ENCODE measurements at places on chromosomes 13 and 19.

DNA sequence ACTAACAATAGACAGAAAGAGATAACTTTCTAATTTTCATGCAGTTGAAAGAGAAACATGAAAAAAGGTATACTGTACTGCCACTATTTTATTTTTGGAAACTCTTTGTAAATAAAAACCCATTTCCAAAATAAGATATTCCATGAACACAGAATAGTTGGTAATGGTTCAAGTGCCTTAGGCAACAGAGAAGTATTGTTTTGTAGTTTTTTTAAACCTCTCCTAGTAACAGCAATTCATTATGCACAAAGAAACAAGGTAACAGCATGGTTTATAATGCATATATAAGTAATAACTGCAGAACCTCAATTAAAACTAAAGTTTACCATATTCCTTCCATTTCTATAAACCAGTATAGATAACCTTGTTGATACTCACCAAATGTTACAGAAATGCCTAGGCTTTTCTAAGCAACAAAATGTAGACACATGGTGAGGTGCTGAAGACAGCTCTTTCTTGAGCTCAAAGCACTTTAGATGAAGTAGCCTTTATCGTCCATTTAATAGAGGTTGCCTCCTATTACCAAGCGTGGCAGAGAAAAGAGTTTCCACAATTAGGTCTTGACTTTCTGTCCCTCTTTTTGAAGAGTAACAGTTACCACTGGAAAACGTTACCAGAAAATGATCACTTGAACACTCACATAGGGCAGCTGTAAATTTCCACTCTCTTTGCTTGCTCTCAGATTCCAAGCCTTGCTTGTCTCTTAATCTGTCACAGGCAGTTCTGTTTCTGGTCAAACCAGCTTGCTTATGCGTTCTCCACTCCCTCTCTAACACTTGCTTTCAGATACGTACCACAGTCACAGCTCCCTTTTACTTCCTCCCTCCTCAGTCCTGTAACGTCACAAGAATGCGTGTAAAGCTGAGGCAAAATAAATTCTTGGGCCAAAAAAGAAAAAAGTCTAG is 42.9 kb downstream of the CAB39L start:
- no peak for DNase-seq

DNA sequence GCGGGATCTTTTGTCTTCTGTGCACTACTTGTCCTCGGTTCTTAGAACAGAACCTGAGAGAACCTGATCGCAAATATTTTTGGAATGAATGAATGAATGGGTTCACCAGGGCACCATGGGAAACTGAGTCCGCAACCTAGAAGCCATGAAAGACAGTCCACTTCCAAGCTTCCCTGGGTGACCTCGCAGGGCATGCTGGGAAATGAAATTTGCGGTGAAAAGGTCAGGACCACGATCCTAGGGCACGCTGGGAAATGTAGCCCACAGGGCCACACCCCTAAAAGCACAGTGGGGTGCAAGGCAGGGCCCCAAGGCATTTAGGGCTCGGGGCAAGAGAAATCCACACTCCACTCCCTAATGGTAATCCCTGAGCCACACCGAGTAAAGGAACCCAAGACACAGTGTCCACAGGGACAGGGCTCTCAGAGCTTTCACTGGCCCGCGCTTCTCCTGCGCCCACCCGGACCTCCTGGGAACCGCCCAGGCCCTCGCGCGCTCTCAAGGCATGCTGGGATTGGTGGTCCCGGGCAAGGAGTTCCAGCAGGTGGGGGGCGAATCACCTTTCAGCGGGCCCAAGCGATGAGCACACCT is 1.1 kb upstream of the PPP1R12C start:
- DNase-seq = peak; percentile 70

DNA sequence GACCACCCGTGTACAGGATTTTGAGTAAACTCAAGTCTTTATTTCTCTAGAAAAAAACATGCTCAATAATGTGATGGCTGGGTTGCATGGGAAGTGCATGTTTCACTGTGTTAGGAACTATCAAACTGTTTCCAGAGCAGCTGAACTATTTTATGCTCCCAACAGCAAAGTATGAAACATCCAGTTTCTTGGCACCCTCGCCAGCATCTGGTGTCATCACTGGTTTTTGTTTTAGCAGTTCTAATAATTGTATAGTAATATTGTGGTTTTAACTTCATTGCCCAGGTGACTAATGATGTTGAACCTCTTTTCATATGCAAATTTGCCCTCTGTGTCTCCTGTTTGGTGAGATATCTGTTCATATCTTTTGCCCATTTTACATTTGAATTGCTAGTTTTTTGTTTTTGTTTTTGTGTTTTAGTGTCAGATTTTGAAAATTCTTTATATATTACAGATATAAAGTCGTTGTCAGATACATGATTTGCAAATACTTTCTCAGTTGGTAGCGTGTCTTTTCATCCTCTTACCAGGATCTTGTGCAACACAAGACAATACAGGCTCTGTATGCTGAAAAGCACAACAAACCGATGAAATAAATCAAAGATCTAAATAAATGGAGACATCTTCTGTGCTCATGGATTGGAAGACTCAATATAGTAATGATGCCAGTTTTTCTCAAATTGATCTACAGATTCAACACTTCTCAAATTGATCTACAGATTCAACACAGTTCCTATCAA is 87.8 kb downstream of the IPO5 start:
- no peak for DNase-seq

DNA sequence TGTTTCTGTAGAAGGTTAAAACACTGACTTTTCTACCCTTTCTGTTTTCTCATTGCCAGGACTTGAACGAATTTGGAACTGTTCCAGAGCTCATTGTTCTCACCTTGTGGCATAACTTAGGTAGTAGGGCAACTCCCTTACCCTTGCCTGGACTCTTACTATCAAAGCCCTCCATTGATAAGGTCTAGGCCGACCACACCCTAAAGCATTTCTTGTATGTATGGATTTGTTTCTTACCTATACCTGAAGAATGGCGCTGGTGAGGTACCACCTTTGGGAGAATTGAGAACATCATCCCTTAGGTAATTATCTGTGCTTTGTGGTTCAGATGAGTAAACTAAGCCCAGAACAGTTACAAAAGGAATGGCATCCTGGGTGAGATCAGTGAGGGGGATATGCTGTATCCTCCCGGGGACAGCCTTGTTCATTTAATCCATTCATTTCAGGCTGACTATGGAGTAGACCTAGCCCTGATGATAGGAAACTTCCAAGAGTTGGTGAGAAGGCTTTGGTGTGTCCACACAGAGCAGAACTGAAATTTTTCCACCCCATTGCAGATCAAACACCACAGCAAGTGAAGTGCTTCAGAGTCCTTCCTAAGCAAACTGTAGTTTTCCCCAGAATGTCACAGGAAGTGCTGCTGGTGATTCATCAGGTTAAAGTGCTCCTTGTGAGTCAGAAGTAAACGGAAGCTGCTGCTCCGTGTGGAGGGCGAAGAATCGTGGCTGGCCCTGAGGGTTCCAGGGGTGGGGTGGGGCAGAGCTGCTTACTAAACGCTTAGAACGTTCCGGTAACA is 113.0 kb downstream of the TEX26 start:
- DNase-seq = peak; percentile 90

- DNase-seq = no peak
These were observed 31.6 kb downstream of the LACC1 start for GRCh38 chr13:43911278-43911677.

GRCh38 chr19:35939307-35940077 is 3.3 kb downstream of the LRFN3 start:
- no peak for DNase-seq

DNA sequence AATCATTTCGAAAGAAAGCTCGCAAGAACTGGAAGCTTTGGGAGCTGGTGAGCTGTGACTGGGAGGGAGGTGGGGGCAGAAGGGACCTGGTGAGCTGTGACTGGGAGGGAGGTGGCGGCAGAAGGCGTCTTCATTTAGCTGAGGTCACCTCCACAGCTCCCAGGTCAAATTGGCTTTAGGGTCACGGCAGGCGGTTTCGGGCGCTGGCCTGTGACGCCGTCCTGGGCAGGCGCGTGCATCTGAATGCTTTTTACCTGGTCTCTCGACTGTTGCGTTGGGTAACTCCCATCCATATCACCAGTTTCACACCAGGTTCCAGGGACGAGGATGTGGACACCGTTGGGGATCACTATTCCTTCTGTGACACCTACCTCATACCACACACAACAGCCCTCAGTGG is 29.2 kb downstream of the C2CD4C start:
- DNase-seq = peak; percentile 30

DNA sequence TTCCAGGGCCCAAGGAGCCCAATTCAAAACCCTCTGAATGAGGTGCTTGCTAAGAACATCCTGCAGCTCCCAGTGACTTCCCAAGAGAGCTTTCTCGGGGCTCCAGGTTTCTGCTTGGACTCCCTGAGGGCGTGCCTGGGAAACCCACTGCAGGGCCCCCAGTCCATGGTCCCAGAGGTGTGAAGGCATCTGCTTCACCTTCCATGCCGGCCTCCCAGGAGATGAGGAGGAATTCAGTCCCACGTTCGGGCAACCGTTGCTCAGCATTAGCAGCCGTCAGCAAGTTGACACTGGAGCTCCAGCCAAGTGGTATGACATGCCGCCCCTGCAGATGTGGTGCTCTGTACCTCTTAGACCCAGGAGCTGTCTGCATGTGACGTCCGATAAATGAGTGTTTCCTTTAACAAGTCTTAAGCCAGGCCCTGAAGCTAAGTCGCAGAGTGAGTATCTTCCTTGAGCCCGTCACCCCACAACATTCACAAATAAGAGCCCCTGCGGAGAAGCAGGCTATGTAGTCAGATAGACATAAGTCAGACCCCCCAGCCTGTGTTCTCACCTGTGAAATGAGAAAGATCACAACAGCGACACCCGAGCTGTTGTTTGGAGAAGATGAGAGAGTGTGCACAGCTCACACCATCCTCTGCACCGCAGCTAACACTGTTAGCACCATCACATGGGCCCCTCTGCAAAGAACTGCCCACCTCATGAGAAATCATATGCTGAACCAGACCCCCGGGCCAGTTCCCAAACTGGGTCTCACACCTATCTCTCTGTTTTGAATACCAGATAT is 150.3 kb downstream of the KATNAL1 start:
- peak; percentile 37 for DNase-seq

- no peak for DNase-seq
These were observed 63.1 kb downstream of the GSX1 start for GRCh38 chr13:27855381-27855780.

DNA sequence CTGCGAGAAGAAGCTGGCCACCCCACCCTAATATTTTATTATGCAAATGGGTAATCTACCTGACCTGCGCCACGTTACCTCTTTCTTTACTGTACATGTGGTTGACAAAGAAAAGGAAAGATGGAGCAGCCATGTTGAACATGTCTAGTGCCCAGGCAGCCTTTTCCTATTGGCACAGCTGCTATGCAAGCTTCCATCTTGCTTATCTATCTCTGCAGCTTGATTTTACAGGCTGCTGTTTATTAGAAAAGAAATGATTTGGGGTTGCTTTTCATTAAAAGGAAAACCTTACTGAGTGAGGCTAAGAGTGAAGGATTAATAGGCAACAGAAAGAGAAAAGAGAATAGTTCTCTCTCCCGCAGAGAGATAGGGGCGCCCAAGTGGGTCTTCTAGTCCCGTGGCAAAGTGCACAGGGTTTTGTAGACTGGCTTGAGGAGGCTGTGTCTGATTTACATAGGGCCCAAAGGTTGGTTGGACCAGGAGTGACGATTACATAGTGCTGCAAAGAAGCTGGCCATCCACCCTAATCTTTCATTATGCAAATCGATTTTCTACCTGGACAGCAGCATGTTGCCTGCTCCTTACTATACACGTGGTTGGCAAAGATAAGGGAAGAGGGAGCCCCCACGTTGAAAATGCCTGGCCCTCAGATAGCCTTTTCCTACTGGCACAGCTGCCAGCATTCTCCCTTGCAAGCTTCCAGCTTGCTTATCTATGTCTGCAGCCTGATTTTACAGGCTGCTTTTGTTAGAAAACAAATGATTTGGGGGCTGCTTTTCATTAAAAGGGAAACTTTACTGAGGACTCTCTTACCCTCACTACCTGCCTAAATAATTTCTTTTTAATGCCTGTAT is 28.3 kb downstream of the OR10H4 start:
- DNase-seq = no peak

- peak; percentile 16 for DNase-seq
These were observed 51.5 kb downstream of the RASA3 start for GRCh38 chr13:114080739-114081561.

- DNase-seq = no peak
These were observed 96.8 kb downstream of the SUCLA2 start for GRCh38 chr13:47904241-47904640.

DNA sequence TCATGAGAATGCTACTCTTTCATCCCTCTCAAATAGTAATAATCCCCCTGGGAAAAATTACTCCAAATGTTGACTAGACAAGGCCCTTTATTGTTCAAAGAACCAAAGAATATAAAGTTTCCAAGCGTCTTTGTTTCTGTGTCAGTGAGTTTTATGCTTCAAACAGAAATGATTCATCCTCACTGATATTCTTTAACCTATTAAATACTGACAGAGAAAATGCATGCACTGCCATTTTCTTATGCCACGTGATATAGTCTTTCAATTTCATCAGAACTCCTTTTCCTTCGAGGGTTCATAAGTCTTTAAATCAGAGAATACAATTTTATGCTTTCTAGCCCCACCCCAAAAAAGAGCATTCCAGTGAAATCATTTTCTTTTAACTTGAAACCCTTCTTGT is 211.6 kb downstream of the SHISA2 start:
- DNase-seq = no peak

GRCh38 chr19:55297267-55297666 is 13.5 kb downstream of the BRSK1 start:
- no peak for DNase-seq

DNA sequence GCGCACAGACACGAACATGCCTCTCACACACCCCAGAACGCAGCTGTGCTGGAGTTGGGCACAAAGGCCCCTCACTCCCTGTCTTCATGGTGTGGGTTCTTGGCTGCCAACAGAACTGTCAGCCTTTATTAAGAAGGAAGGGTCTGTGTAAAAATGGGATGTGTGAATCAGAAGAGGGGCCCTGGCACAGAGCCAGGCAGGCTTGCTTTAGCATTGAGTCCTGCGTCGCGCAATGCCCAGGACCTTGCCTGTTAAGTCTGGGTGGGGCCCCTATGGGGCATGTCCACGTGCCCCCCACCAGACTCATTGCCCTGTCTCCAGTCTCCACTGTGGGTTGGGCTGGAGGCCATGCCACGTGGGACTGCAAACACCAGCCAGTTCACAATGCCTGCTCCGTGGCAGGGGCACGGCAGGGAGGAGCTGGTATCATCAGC is 84.8 kb downstream of the SLC7A1 start:
- no peak for DNase-seq

DNA sequence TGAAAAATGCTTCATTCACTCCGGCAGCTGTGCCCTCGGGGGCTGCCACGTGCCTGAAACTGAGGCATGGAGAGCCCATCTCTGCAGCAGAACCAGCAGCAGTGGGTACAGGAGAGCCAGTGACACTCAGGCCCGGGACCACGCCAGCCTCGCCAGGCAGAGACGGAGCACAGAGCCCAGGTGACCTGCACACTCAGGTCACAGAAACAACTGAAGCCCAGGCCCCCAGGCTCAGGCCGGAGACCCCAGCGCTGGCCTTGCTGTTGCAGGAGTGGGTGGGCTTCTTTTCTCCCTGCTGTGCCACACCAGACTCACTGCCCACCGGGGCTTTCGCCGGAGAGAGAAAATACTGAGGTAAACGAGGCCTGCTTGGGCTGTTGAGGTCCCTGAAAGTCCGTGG is 117.3 kb downstream of the SOX1 start:
- DNase-seq = peak; percentile 33

- no peak for DNase-seq
These were observed 1.5 kb downstream of the ZNF296 start for GRCh38 chr19:45074744-45075300.

GRCh38 chr13:93797463-93797862 is 570.9 kb downstream of the GPC6 start:
- no peak for DNase-seq
